HepG2 (cell line): ENCODE measurements at places on chromosomes 6 and 20. TPM values are rescaled to one million over a fixed set of nuclear protein-coding genes. Genes with fewer than 3 reads are reported as not detected.
A peak's percentile ranks its signal among the peaks of the same experiment; 100 is the strongest.

Gene RBBP9
- total RNA-seq = 56.3 and 99.5 TPM in 2 replicates

GRCh38 chr6:170552765-170553533 is at the start of gene PSMB1:
Gene PSMB1 (minus strand): TSS chr6:170553307. CDS start chr6:170553242, 65 bp downstream.
- H3K4me3 ChIP-seq = peak within 1 kb of the TSS; percentile 98
- H3K36me3 ChIP-seq = peaks cover 28% of the 10 kb centered on the region
- H3K27me3 ChIP-seq = peaks cover 5% of the 10 kb centered on the region; the same call in 1 of the 3 replicates
- peak within 1 kb of the TSS; percentile 95 for H3K27ac ChIP-seq
- H3K4me1 ChIP-seq = peaks cover 54% of the 10 kb centered on the region

DNA sequence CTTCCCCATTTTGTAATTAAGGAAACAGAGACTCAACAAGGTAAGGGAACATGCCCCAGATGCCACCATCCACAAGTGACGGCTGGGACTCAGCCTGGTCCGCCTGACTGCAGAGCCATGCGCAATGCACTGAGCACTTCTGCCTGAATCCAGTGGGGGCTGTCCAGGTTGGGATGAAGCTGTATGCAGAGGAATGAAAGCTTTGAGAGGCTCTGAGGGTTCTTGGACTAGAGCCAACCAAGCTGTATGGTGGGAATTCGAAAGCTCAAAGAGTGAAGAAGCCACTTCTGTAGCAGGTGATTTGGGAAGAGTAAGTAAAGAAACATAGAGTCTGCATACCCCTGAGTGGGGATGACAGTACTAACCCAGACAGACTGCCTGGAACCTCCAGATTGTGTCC is 127.6 kb upstream of the AKAP12 start:
- H3K27me3 ChIP-seq = no peaks in the 10 kb centered on the region
- peaks cover 41% of the 10 kb centered on the region for H3K4me1 ChIP-seq
- H3K4me3 ChIP-seq = no peak overlapping the region
- no peak overlapping the region for H3K27ac ChIP-seq
- peak; percentile 57 for DNase-seq

Gene MOCS1
- 10.5 and 11.7 TPM in 2 replicates for total RNA-seq

Gene PPP1R14C
- total RNA-seq = not detected in 2 replicates

Gene ARMC2
- 3.2 and 4.4 TPM in 2 replicates for total RNA-seq

DNA sequence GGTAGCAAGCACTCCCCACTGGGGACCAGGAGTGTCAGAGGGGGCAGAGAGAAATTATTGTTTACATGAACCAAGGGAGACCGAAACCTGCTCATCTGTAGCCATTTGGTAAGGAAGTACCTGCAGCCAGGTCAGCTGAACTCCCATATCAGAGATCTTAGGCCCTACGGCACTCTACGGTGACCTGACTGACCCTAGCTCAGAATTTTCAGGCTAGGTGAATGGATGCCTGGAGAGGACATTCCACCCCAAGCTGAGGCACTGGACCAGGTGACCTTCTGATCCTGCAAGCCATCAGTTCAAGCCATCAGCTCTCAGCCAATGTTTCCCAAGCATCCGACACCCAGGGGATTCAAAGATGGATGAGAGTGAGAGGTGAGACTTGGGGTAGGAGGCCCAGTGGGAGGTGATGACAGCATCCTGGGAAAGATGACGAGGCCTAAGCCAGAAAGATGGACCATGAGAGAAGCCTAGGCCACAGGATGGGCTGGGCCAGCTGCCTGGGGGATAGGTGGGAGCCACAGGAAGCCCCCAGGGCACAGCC is 2.8 kb downstream of the ANGPT4 start:
- H3K27me3 ChIP-seq = peaks cover 1% of the 10 kb centered on the region; the same call in 1 of the 2 replicates
- peaks cover 17% of the 10 kb centered on the region for H3K4me1 ChIP-seq
- H3K36me3 ChIP-seq = no peaks in the 10 kb centered on the region
- DNase-seq = no peak
- no peak overlapping the region for H3K4me3 ChIP-seq

GRCh38 chr6:56055081-56055704 is 179.8 kb upstream of the BMP5 start:
- H3K27me3 ChIP-seq = no peaks in the 10 kb centered on the region
- H3K27ac ChIP-seq = no peak overlapping the region
- no peak overlapping the region for H3K4me3 ChIP-seq

Gene PDE7B
- total RNA-seq = not detected in 2 replicates

Gene SNX9
- 21.9 and 27.7 TPM in 2 replicates for total RNA-seq

Gene SIGLEC1
- total RNA-seq = not detected in 2 replicates
